ENCODE measurements at places on chromosomes 3 and 15. TPM values are rescaled to one million over a fixed set of nuclear protein-coding genes. Genes with fewer than 3 reads are reported as not detected.

TMC3 gene
- total RNA-seq, result not detected

PRSS50 gene
- total RNA-seq, result not detected

SMCO1 gene
- 0.34 TPM for total RNA-seq

TMEM207 gene
- total RNA-seq, result not detected

MAPKBP1 gene
- 9.9 TPM for total RNA-seq

SLC28A1 gene
- total RNA-seq, result not detected

CD86 gene
- not detected for total RNA-seq

IFRD2 gene
- total RNA-seq, result 95.1 TPM

Measured in bronchus fibroblast of lung (primary cell).